Upper lobe of left lung (tissue), 6 donors: ENCODE measurements at places on chromosomes 1 and 21. TPM values are rescaled to one million over a fixed set of nuclear protein-coding genes. Genes with fewer than 3 reads are reported as not detected.
A peak's percentile ranks its signal among the peaks of the same experiment; 100 is the strongest.

INSRR gene
- not detected for total RNA-seq

ZMYM1 gene
- total RNA-seq: 10.2 TPM

LIPI gene
- not detected for total RNA-seq

SPAG17 gene
- total RNA-seq: 0.26 TPM

OR2AK2 gene
- not detected for total RNA-seq

RHD gene
- total RNA-seq: 1.0 TPM

OR2L8 gene
- total RNA-seq: not detected

DNA sequence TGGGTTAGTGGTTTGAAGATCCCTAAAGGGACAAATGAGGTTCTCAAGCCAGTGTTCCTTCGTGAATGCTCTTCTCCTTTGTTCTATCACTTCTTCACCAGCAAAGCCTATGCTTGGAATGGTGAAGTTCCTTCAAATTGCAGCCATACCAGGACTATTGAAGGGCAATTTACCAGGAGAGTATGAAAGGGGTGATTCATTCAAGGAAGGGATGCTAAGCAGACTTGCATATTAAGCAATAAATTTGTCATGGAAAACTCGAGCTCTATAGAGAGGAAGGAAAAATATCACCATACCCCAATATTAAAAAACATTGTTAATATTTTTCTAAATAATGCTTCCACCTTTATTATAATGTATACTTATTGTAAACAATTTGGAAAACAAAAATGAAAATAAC, 9.3 kb upstream of the TSNAX start:
- no peak for DNase-seq

DNA sequence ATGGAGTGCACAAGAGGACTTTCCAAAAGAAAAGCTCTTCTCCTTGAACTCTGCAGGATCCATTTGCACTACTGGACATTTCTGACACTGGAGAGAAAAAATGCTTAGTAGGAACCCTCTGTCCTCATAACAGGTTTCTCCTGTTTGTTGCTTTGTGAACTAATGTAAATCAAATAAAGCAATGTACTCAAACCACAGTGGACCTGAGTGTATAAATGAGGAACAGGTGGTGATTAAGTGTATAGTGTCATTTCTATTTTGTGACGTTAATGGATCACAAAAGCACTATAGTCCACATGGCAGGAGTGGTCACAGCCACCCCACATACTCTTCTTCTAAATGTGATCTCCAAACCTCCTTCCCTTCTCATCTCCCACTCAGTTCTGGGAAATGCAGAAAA, 268.4 kb upstream of the DUSP10 start:
- no peak for DNase-seq

- DNase-seq: no peak
Measured at GRCh38 chr1:240508201-240508600, 103.8 kb downstream of the GREM2 start.

GRCh38 chr1:222955964-222956363, 141.1 kb downstream of the DISP1 start:
- no peak for DNase-seq

- no peak for DNase-seq
Measured at GRCh38 chr21:9837946-9838737, 683.2 kb upstream of the TPTE start.

- no peak for DNase-seq
Measured at GRCh38 chr1:80988926-80989325, 811.8 kb upstream of the ADGRL2 start.

GRCh38 chr1:150017206-150017750, 6.8 kb upstream of the OTUD7B start:
- peak; percentile 86 for DNase-seq

- no peak for DNase-seq
Measured at GRCh38 chr1:197017558-197018146, 40.3 kb downstream of the CFHR5 start.

GRCh38 chr1:221683681-221684080, 58.2 kb downstream of the DUSP10 start:
- no peak for DNase-seq

DNA sequence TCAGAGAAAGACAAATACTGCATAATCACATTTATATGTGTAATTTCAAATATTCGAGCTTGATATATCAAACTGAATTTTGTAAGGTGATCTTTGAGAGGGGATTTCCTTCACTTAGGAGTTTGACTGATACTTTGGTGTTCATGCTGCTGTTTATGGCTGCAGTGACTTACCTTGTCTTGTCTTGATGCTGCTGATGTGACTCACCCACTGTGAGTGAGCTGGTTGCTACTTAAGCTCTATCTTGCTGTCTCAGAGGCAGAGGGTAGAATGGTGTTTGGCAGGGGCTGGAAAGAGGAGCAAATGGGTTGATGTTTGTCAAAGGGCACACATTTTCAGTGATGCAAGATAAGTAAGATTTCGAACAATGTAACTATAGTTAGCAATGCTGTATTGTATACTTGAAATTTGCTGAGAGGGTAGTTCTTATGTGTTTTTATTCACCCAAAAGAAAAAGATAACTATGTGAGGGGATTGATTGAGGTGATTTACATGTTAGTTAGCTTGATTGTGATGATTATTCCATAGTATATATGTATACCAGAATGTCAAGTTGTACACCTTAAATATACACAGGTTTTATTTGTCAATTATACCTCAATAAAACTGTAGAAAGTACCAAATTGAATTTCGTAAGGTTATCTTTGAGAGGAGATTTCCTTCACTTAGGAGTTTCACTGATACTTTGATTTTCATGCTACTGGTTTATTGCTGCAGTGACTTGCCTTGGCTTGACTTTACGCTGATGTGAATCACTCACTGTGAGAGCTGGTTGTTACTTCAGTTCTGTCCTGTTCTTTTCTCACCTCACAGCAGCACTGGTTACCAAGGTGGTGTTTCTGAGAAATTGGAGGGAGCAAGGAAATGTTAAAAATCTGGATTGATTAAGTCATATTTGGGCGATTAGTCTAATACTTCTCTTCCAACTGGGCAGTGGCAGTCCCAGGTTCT, 94.5 kb upstream of the SLC5A9 start:
- DNase-seq: no peak

GRCh38 chr1:161098210-161099068, at the start of gene KLHDC9:
KLHDC9 (plus strand) TSS chr1:161098361; CDS start chr1:161098536, 175 bp downstream.
- DNase-seq: peak; percentile 91

GRCh38 chr1:36304970-36305914, 926 bp upstream of the SH3D21 start:
- DNase-seq: no peak

- no peak for DNase-seq
Measured at GRCh38 chr1:227855687-227856086, 40.2 kb downstream of the PRSS38 start.

GRCh38 chr21:25179116-25179515, 428.2 kb downstream of the MRPL39 start:
- no peak for DNase-seq

DNA sequence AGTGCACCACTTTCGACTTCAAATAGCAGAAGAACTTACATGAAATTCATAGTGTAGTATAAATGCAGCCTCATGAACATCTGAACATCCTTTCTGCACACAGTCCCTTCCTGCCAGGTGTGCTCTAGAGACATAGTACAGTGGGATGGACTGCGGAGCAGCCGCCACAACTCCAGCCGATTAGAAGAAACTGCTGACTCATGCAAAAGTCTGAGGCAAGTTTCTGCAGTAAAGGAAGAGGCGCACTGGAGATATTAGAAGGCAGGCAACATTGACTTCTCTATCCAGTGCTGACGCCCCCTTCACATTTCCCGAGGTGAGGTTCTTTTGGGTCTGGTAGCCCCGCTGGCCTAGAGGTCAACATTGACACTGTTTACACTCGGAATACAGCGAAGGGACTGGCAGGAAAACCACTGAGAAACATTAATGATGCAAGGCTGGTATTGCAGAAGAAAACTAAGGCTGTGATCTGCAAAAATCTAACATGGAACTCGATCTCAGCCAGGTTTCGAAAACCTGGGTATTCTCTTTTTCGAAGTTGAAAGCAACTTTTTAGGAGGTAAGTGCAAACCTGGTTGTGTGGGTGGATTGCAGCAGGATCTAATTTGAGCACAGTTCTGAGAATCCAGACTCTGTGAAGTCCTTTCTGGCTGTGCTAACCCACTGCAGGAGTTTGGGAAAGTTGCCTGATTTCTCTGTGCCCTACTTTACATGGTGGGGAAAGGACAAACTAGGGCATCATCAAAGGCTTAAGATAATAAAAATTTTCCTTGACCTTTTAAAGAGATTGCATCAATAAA, 90.7 kb downstream of the CDC7 start:
- DNase-seq: no peak

DNA sequence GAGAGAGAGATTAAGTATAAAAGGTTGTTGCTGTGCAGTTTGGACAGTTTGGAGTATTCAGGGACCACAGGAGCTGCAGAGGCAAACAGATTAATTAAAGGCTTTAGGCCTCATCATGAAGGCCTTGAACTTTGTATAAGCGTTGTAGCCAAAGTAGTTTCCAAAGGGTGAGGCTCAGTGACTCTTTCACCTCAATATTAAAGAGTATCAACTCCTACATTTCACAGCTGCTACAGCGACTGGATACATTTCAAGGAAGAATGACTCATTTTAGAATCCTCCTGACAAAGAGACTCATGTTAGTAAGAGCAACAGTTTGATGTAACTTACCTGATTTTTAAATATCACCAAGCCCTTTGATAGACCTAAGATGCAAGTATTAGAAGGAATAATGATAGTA, 355.5 kb downstream of the HLX start:
- DNase-seq: no peak

- no peak for DNase-seq
Measured at GRCh38 chr1:116288201-116288598, 84.8 kb upstream of the ATP1A1 start.

- DNase-seq: no peak
Measured at GRCh38 chr1:13587256-13588030, 3.8 kb downstream of the PDPN start.
